ENCODE measurements at places on chromosomes 11 and 22.
A peak's percentile ranks its signal among the peaks of the same experiment; 100 is the strongest.

GRCh38 chr11:111550258-111550657 lies 9.7 kb downstream of the LAYN start:
- DNase-seq: no peak

- DNase-seq: no peak
Observed at GRCh38 chr11:12862696-12863469, 146.2 kb upstream of the RASSF10 start.

GRCh38 chr22:20549232-20549841 lies 41.9 kb downstream of the MED15 start:
- peak; percentile 45 for DNase-seq

DNA sequence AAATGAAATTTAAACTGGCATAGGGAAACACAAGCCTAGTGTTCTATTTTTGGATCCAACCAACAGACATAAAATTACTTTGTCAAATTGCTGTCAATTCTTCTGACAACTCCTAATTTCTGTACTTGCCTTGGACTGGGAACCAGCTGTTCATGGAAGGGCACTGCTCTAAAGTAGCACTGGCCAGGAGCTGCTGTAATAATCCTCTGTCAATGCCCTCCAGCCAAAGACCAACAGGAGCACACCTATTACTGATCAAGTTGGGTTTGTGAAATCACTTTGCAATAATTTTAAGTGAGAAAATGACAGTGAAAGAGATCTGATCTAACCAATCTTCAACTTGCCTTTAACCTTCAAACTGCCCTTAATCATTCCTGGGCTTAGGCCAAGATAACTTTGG lies 18.9 kb upstream of the TMEM123 start:
- DNase-seq: no peak

DNA sequence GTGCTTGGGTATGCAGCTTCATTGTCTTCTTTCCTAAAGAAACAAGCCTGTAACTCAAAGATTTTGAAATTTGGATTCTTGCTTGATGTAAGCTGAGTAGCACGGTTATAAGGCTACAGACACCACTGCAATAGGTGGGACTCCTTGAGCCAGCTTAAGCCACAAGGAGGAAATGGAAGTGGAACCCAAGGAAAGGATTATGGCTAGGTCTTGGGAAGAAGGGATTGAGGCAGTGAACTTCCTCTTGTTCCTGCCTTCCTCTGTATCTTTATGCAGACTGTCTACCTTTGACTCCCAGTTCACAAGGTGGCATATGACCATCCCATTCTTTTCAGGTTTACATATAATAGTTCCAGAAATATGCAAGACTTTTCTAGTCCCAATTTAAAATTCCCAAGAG lies 72.3 kb downstream of the BDNF start:
- DNase-seq: no peak

DNA sequence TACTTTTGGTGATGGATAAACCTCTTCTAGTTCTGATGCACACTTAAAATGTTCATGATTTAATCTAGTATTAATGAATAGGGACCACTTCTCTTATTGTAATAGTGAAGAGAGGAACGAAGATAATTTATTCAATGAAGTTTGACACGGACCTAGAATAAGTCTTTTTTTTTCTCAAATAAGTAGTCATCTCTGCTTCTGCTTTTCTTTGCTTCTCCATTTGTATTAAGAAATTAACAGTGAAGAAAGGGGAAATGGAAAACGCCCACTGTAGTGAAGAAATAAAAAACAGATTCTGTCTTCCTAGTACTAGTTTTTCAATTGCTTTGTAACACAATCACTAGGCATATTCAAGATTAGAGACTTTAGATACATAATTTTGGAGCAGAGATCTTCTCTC lies 73.0 kb downstream of the CD44 start:
- no peak for DNase-seq

- DNase-seq: no peak
Observed at GRCh38 chr22:25083056-25083806, 116.4 kb upstream of the CRYBB3 start.

- no peak for DNase-seq
Observed at GRCh38 chr22:45462034-45462655, 40.5 kb upstream of the FBLN1 start.

GRCh38 chr11:65185869-65186341 lies 4.2 kb downstream of the CAPN1 start:
- DNase-seq: no peak

All from COR-L47 (cell line).